ENCODE measurements at places on chromosomes 5 and 9. TPM values are rescaled to one million over a fixed set of nuclear protein-coding genes. Genes with fewer than 3 reads are reported as not detected.

DNA sequence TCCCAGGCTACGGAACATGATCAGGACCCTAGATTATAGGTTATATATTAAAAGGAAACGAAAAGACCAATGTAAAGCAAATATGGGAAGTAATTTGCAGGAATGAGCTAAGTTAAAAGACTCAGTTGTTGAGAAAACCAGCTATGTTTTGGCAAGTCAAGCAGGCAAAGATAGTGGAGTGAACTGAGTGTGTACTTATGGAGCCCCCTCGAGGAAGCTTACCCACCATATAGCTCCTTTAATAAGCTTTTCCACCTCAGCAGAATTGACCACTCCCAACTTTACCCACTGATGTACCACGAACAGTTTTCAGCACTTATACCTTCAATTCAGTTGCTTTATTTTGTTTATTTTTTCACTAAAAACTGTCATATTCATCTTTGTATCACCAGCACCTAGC lies 57.3 kb upstream of the PJA2 start:
- DNase-seq: no peak

DNA sequence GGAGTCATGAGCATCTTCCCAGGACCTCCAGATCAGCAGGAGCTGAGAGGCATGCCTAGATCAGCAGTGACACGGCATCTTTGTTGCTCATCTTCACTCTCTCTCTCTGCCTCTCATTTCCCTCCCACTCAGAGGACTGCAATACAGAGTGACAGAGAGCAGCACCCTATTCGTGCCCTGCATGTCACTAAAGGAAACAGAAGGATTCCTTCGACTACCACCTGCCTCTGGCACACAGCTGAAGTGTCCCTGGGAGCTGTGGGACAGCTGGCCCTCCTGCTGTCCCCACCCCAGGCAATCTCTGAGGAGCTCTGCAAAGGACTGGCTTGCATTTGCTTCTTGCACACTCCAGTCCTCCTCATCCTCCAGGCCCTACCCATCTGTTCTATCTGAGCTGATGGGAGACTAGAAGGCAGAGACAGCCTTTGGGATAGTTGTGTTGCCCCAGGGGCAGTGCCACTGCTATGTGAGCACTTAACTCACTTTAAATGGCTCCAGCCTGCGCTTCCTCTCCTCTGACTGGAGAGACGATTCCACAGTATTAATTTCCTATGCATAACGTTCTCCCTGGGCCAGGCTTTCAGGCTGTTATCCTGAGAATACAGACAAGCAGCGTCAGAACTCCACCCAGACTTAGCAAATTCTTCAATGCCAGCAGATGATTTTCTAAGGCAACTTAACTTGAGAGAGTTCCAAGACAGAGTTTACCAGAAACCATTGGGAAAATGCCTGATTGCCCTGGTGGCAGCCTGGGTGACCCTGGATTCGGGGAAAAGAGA lies 167.6 kb upstream of the MAP1B start:
- no peak for DNase-seq

DNA sequence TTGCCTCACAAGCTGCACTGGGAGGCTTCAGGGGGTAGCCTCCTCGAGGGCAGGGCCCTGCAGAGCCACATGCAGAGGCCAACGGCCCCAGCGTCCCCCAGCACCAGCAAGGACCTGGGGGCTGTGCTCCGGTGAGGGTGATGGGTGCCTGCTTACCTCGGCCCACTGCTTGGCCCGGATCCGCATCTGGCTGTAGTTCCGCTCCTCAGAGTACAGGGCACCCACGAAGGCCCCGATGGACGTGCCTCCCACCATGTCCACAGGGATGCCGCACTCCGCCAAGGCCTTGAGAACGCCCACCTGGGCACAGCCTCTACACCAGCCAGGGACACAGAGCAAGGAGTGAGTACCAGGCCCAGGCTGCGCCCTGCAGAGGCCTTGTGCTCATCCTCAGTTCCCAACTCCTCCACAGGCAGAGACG lies 8.0 kb upstream of the NSMF start:
- DNase-seq: no peak

GRCh38 chr9:92183449-92183848 lies 68.2 kb upstream of the SPTLC1 start:
- DNase-seq: no peak

- DNase-seq: no peak
Observed at GRCh38 chr9:135479469-135480052, at the start of gene PPP1R26. TSS of gene PPP1R26 (plus strand) at chr9:135479782. CDS start at chr9:135484511, 4,729 bp downstream.

DNA sequence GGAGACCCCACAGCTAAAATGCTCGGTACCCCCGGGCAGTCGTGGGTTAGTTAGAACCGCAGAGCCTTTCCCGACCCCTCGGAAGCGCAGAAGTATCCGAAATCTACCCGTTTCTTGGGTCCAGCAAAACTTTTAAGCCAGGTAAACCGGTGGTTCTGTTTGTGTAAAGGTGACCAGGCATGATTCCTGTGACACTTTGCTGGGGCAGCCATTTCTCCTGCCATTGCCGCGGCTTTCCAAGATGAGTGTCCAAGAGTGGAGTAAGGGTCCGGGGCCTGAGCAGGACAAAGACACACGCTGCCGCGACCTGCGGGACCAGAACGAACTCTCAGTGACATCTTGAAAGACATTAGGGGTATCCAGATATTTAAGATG lies 655 bp downstream of the MARVELD2 start:
- DNase-seq: no peak

The CDX1 gene
- not detected for total RNA-seq

The NEUROG1 gene
- not detected for total RNA-seq

The VCAN gene
- 323 TPM for total RNA-seq

The C1QTNF2 gene
- total RNA-seq: 0.22 TPM

The KLF9 gene
- 6.3 TPM for total RNA-seq
